ENCODE measurements at places on chromosomes 2 and 18.

GRCh38 chr2:63058921-63059792, 8.5 kb downstream of the OTX1 start:
- DNase-seq = no peak

DNA sequence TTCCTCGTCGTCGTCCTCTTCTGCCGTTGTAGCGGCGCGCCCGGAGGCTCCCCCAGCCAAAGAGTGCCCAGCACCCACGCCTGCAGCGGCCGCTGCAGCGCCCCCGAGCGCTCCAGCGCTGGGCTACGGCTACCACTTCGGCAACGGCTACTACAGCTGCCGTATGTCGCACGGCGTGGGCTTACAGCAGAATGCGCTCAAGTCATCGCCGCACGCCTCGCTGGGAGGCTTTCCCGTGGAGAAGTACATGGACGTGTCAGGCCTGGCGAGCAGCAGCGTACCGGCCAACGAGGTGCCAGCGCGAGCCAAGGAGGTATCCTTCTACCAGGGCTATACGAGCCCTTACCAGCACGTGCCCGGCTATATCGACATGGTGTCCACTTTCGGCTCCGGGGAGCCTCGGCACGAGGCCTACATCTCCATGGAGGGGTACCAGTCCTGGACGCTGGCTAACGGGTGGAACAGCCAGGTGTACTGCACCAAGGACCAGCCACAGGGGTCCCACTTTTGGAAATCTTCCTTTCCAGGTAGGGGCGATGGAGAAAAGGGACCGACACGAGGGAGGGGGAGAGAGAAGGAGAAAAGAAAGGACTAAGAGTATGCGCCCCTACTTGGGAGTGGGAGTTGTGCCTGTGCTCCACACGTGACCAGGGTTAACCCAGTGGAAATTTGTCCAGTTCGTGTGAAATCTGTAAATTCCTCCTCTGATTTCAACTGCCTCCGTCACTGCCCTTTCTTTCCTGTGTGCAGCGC, 800 bp downstream of the HOXD13 start:
- DNase-seq = no peak

DNA sequence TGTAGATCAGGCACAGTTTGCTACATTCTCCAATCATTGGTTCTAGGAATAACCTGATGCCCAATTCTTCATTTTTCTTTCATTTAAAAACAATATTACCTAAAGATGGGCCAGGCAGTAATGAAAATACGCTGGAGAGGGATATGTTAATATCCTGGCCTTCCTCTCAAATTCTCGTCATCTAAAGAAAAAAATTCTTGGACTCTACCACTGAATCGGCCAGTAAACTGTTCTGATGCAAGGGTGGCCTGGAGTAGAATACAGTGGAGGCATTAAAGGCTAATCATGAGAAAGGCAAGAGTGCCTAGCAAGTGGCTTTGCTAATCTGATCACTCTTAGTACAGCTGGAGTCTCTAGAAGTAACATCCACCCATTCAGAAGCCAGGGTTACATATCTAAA, 157.7 kb downstream of the ANTXR1 start:
- no peak for DNase-seq

- no peak for DNase-seq
Observed at GRCh38 chr2:133884739-133885381, 316.6 kb upstream of the NCKAP5 start.

DNA sequence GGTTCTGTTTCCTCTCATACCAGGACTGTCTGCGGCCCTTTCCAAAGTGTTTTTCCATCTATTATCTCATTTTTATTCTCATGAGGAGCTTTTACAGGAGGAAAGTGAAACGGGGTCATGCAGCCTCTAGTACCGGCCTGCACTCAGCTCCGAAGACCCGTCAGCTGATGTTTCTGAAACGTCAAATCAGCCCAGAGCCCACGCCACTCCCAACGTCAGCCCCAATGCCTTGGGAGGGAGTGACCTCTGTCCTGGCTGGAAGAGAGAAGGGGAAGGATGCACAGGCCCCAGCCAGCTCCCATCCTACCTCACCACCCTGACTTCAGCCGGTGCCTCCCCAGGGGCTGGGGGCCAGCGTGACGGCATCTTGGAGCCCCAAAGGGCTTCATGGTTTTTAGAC, 58.5 kb downstream of the ADCY3 start:
- DNase-seq = no peak

DNA sequence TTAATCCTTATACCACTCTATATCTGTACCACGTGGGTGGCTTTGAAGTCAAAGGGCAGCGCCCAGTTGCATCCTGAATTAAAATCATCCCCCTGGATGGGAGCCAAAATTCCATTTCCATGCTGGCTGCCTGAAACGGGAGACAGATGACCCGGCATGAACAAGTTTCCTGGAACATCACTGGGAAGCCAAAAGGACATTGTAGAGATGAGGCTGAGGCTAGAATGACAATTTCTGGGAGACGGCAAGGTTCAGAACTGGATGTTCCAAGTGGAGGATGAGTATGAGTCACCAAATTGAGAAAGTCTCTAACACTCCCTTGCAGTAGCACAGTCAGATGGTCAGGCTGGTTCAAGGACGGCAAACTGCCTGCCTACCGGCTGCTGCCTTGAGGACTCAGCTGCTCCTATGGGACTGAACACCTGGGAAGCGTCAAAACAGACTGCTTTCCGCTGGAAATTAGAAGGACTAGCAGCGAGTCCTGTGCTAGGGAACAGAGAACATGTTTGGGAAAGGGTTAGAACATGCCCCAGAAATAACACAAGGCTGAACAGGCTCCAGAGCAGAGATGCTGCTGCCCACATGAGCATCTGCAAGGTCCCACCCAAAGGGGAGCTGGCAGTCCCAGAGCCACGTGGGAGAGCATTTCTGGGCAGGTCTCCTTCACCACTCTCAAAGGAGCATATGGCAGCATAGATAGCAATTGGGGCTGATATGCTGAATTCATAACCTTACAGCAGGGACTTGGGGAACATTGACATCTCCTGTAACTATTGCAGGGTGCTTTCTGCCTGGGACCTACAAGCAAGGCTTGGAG, 32.0 kb downstream of the YPEL5 start:
- DNase-seq = no peak

DNA sequence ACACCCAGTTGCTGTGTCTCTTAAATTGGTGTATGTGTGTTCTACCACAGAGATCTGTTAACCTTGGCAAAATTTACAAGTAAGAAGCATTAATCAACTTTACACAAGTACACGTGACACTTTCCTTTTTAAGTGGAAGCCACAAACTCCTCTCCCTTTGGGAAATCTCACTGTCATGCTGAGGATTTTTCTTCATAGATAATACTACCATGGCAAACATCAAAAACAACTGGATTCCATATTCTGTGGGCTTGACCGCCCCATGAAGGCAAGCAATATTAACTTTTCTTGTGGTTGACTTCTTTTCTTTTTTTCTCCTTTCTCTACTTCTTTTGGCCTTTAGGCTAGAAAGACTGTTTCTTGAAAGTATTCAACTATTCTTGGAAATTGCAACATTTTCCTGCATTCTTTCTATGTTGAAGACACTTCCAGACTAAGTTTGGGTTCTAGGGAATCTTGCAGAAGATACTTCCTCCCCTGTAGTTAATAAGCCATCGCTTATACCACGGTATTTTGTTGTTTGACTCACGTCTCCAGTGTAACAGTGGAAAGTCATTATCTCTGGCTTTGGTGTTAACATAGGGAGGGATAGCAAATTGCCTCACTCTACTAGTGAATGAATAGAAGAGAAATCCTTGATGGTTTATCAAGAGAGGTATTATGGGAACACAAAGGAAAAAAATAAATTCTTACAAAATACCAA, 79.5 kb downstream of the SLC8A1 start:
- DNase-seq = no peak

DNA sequence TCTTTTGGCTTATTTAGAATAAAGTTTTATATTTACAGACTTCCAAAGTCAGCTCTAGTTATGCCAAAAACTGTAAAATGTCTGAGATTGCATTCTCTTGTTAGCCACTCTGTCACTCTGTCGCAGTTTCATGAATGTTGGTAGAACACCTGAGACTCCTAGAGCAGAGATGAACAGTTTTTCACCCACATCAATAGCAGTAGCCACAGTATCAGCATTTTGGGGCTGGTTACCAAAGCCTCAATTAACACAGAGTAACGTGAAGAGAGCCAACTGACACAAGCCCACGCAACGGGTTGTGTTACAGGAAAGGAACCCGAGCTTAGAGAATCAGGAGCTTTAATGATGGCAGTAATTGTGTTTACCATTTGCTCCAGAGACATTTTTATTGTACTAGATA, 443.0 kb upstream of the SLC39A10 start:
- DNase-seq = no peak
